ENCODE measurements at places on chromosomes 3 and 15.

- no peak for DNase-seq
These were observed 11.5 kb downstream of the TCF12 start for GRCh38 chr15:56929933-56930332.

DNA sequence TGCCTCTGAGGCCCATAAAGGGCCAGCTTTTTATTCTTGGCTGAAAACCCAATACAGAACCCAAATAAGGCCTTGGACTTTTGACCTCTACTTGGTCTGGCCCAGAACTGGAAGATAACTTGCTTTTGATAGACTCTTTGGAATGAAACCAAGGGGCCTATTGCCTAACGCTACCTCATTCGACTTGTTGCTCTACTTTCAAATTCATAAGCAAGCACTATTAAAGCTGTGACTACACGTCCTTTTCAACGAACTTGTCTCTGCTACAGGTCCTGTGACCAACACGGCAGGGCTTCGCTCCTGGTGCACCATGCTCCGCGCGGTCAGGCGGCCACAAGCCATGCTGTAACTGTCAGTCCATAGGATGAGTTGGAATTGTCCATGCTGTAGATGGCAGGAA lies 385.4 kb downstream of the MFSD1 start:
- DNase-seq: no peak

- no peak for DNase-seq
These were observed 2.9 kb downstream of the SUSD5 start for GRCh38 chr3:33215739-33216138.

DNA sequence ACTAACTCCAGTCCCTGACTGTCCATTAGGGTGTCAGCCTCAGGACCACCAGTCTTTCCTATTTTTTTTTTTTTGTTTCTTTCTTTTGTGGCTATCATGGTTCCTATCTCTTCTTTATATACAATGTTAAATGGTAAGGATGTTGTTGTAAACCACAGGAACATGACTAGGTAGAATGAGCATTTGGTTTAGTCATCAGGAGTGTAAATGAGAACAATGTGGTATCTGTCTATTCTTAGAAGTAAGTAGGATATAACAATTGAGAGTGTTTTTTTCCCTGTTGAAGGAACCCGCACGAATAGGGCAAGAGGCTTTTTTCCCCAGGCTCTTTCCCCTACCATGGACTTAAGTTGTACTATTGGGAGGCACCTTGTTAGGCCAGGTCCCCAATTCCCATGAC lies 880.3 kb upstream of the GBE1 start:
- DNase-seq: no peak

DNA sequence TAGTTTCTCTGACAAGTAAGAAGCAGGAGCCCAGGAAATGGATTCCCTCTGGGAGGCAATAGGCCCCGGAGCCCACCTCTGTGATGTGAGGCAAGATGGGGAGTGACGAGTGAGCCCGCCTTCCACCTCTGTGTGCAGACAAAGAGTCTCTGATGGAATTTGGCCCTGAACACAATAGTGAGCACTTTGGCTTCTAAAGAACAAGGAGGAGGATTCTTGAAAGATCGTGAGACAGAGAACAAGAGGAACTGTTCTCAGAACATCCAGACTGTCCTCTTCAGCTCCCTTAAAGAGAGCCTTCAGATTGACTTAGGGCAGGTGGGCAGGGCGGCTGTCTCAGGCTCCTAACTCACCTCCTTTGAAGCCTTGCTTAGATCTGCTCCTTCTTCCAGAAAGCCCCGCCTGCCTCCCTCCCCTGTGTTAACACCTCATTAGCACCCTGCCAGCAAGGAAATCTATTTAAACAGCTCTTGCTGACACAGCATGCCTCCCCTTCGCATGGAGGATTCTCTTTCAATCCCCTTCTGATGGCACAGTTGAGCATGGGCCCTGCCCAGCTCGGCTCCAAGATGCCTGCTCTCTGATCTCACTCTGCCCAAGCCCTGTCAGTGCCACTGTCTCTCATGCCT lies 430.3 kb downstream of the NTRK3 start:
- DNase-seq: no peak

- DNase-seq: peak; percentile 29
These were observed 778 bp upstream of the AP4E1 start for GRCh38 chr15:50907601-50908208.

DNA sequence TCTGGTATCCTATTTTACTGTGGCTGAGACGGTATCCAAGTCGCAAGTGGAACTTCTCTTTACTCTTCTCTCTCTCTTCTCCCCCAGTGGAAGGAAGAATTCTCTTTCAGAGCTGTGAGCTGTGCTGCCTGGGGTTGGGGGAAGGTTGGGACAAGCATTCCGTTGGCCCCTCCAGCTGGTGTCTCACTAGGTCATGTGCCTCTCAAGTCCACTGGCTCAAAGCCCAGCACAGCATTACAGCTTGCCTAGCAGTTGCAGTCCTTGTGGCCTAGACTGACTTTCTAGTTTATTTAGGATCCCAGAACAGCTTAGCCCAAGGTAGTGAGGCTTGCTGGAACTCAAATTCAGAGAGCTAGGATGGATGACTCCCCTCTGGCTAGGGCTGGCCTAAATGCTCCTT lies 76.1 kb upstream of the SPATA16 start:
- DNase-seq: no peak

- DNase-seq: no peak
These were observed 135.0 kb upstream of the CTDSPL start for GRCh38 chr3:37726525-37727290.

GRCh38 chr15:73781038-73781925 lies 28.1 kb upstream of the INSYN1 start:
- no peak for DNase-seq

- DNase-seq: no peak
These were observed 18.1 kb downstream of the CRYBG3 start for GRCh38 chr3:97839944-97840343.

DNA sequence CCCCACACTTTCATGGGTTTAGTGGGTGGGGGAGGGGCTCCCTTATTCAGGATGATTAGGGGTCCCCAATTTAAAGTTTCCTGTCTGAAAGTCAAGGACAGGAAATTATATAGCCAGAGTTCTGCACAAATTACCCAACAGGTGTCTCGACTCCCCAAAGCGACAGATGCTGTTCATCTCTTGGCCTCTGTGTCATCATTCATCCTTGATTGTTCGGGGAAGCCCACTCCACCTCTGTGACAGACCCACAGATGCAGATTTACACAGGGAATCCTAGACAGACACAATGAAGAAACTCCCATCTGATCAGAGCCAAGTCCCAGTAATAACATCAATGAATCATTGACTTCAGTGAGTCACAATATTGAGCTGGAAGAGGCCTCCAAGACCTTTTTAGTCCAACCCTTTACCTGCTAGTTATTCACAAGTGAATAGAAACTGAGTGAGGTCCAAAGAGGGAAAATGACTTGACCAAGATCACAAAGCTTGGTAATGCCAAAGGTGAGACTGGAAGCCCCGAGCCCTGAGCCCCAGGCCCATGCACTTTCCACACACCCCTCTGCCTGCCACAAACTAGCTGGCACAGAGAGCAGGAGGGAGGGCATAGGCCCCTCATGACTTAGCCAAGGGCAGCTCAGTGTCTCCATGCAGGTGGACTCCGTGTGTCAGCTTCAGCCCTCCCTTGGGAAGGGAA lies 7.9 kb upstream of the SRP14 start:
- no peak for DNase-seq

DNA sequence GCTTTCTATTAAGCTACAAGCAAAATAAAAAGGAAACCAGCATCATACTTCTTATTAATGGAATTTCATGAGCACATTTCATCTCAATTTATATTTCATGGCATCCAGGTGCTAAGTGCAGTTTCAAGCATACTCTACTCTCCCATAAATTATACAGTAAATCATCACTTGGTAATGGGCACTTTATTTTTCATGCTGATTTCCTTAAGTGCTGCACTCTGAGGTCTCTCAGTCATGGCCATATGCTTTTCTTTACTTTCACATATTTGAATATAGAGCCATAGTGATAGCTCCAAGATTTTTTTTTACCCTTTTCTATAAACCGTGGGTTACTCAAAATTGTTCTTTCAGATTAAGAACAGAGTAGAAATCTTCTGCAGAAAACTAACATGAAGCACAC lies 1505.7 kb upstream of the CADM2 start:
- no peak for DNase-seq

- no peak for DNase-seq
These were observed 178.8 kb downstream of the KLHL25 start for GRCh38 chr15:85615930-85616329.

DNA sequence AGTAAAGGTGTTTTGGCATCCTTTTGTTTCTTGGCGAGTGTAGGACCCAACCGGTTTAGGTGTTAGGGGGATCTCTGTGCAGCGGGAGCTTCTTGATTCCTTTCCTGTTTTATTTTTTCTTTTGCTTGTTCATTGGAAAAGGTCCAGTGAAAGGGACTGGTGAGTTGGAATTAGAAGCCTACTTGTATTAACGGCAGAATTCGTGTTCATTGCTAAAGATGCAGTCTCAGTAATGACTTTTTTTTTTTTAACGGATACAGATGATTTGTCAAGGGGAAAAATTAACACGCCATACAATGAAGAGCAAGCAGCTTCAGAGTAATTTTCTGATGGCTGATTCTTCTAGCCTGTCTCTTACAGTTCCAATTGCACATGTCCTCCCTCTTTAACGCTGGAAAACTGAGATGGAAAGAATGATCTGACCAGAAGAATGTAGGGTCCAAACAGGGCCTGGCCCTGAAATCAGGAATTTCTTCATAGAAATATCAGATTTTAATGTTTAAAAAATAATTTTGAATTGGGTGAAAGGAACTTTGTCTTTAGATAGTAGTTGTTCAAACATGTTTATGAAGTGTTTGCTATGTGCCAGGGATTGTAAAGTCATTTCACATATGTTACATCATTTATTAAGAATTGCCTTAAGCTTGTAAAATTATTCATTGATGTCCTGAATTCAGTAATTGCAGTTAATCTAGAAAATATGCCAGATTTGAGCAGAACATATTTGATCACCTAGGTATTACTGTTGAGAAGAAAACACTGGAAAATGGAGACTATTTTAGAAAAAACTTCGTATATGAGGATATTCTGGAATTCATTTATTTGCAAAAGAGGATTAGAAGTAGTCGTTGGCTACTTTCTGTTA lies 1.4 kb downstream of the MAPK6 start:
- DNase-seq: no peak

Data from stimulated activated CD4-positive, alpha-beta T cell treated with anti-CD3 and anti-CD28 coated beads, TNF-alpha, amount 100 ng/mL, for 1 hour (primary cell).